ENCODE measurements at places on chromosomes 12 and 14.

DNA sequence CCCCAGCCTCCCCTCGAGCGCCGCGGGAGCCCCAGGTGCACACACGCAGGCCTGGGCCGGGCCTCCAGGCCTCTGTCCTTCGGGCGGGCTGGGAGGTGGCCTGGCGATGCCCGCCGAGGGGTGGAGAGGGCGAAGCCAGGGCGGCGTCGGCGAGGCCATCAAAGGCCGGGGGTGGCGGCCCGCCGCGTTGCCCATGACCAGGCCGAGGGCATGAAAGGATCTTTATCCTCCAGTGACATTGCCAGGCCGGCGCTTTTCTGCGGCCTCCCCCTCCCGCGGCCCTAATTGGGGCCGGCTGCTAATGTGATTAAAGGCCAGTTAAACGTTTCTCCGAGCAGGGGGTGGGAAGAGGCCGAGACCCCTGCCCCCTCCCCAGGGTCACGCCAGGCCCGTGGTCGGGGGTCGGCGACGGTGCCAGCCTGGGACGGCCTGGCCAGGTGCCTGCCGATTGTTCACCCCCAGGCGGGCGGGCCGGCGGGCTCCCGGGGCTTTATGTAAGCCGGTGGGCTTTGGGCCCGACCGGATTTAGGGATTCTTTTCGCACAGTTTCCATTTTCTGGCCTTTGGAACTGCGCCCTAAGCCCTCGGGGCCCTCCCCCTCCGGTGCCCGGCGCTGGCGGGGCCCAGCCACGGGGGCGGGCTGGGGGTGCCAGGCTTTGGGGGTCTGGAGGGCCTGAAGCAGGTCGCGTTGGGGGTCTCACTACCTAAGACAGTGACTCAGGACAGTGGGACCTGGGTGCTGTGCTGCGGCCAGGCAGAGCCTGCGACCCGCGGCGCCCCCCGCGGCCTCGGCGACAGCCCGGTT lies 103.2 kb upstream of the DIO3 start:
- DNase-seq = no peak

GRCh38 chr14:75928690-75929181 lies 53.1 kb downstream of the TGFB3 start:
- no peak for DNase-seq

DNA sequence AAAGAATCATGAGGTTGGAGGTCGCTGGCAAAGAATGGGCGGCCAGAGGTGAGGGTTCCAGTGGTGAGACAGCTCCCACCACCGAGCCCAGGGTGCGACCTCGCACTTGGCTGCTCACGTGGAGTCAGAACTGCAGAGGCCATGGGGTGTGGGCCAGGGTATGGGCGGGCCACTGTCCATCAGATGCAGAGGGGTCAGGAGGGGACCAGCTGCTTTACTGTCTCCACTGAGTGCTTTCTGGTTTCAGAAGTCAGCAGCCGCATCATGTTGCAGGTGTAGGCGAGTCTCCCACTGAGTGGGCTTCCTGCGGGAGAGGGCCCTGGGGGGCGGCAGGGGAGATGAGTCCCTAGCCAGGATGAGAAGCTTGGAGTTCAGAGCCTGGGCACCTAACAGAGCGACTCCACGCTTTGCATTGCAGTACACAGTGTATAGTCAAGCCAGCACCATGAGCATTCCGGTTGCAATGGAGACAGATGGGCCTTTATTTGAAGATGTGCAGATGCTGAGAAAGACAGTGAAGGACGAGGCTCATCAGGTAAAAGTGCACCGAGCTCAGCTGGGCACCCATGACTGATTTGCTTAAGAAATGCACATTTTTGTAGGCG lies 46.9 kb upstream of the DYNC1H1 start:
- no peak for DNase-seq

DNA sequence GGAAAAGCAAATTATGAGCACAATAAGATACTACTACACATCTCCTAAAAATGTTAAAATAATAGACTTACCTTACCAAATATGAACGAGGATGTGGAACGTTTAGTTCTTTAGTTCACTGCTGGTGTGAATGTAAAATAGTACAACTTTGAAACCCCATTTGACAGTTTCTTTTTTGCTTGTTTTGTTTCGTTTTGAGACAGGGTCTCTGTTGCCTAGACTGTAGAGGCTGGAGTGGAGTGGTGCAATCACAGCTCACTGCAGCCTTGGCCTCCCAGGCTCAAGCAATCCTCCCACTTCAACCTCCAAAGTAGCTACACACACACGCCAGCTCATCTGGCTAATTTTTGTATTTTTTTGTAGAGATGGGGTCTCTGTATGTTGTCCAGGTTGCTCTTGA lies 136.4 kb upstream of the FAR2 start:
- no peak for DNase-seq

GRCh38 chr12:64034901-64035576 lies 187.1 kb downstream of the KICS2 start:
- no peak for DNase-seq

DNA sequence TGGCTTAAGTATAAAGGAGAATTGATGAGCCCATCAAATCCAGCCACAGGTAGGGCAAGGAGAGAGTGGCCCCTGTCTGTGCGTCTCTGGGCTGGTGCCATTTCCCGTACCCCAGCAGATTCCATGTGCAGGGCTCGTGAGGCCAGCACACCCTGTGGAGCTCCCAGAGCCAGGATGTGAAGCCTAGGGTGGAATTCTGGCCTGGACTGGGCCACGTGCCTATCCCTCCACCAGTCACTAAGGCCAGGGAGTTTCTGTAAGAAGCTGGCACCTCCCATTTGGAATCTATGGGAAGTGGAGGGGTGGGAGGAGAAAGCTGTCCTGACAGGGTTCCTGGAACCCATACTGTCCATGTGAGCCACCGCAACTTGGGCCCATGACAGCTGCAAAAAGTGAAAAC lies 148.5 kb downstream of the FOXN3 start:
- DNase-seq = no peak
